ENCODE measurements at places on chromosomes 4 and X. TPM values are rescaled to one million over a fixed set of nuclear protein-coding genes. Genes with fewer than 3 reads are reported as not detected.

PPAT gene
- total RNA-seq = 18.1 TPM

CSAG1 gene
- total RNA-seq = not detected

HSFX1 gene
- total RNA-seq = 0.21 TPM

SPARCL1 gene
- not detected for total RNA-seq

XK gene
- total RNA-seq = 0.36 TPM

SLIT2 gene
- total RNA-seq = 0.03 TPM

GBA3 gene
- total RNA-seq = not detected
